A549 treated with ZK216348 at 1 μM for 4 hours (cell line): ENCODE measurements at places on chromosomes 6 and 20. TPM values are rescaled to one million over a fixed set of nuclear protein-coding genes. Genes with fewer than 3 reads are reported as not detected.

The KCNK5 gene
- 0.92 to 1.6 TPM (median 1.5 TPM) in 5 replicates for total RNA-seq

The SNAP91 gene
- total RNA-seq = 0.12 to 0.49 TPM (median 0.24 TPM) in 5 replicates

The SLC12A5 gene
- 12.2 to 17.7 TPM (median 14.1 TPM) in 5 replicates for total RNA-seq

The RAET1G gene
- total RNA-seq = 7.7 to 10.6 TPM (median 9.8 TPM) in 5 replicates

The MTRF1L gene
- total RNA-seq = 12.1 to 19.5 TPM (median 15.9 TPM) in 5 replicates
